ENCODE measurements at places on chromosomes 11 and 22.

- no peak for DNase-seq
Measured at GRCh38 chr11:83528877-83529276, 242.7 kb upstream of the CCDC90B start.

- no peak for DNase-seq
Measured at GRCh38 chr11:97354026-97354425, 964.2 kb downstream of the JRKL start.

GRCh38 chr11:27116684-27117083, 76.1 kb downstream of the BBOX1 start:
- DNase-seq, result no peak

DNA sequence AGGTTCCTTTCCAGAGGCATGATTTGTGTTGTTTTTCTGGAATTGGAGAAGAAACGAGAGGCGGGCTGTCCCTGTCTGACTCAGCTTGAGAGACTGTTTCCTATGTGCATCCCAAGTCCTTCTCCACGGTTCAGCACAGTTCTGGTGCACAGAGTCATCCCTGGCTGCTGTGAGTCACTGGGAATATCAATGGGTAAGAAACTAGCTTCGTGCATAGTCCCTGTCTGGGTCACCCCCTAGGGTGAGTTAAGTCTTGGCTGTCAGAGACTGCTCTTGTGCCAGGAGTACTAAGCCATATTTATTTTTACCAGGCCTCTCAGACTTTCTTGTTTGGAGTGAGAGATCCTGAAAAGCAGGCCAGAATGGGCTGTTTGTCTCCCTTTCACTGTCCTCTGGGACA, 2.4 kb upstream of the LRP4 start:
- DNase-seq, result no peak

DNA sequence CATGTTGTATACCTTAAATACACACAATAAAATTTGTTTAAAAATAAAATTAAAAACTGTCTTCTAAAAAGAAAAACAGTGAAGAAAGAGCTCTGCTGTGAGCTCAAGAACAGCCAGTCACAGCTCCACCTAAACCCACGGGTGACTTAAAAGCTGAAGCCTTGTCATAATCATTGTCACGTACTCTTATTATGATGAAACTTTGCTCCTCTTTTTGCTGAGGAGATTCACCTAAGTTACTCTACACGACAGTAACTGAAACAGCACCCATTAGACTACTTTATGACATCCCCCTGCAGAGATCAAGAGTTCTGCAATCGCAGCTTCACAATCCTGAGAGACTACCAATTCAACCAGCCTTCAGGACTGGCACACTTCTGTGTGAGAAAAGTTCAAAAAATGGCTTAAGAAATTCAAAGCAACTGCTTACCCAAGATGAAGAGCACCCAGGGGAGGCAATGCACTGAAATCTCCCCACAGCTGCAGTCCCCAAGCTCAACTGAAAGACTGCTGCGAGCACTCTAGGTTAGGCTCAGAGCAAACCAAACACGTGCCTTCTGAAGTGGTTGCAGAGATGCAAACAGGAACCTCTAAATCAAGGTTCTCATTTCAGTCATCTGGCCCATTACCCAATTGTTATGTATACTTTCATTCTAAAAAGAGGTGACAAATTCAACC, at the start of gene JAML:
Gene JAML (minus strand): TSS at position 501 of the 678 bp plus-strand sequence. CDS start 10,145 bp downstream, outside the sequence.
- no peak for DNase-seq

DNA sequence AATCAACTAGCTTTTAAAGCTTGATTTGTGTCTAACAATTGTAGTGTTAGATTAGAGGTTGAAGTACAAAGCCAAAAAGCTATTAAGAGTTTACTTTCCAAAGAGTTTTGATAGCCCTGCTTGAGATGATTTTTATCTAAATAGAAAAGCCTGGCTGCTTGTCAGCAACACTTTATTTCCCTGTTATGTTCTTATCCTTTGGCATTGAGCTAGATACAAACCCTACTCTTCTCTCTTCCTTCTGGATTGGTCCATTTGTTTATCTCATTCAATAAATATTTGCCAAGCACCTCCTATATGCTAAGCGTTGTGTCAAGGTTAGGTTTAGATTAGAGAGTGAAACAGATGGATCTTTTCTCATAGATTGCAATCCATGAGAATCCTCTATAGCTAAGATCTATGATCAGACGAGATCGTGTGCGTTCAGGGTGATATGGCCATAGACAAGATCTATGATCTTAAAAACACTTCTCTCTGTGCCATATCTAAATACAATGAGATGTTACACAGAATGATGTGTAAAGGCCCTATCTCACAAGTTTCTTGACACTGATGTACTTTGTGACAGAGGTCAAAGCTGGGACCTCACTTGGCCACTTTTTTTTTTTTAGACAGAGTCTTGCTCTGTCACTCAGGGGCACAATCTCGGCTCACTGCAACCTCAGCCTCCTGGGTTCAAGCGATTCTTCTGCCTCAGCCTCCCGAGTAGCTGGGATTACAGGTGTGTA, 57.8 kb downstream of the CTNND1 start:
- DNase-seq, result no peak

- no peak for DNase-seq
Measured at GRCh38 chr22:43995057-43995685, 28.9 kb upstream of the PARVB start.

- no peak for DNase-seq
Measured at GRCh38 chr22:44878483-44879300, 126.3 kb downstream of the ARHGAP8 start.

- no peak for DNase-seq
Measured at GRCh38 chr11:60854140-60854846, 1.5 kb downstream of the PTGDR2 start.

DNA sequence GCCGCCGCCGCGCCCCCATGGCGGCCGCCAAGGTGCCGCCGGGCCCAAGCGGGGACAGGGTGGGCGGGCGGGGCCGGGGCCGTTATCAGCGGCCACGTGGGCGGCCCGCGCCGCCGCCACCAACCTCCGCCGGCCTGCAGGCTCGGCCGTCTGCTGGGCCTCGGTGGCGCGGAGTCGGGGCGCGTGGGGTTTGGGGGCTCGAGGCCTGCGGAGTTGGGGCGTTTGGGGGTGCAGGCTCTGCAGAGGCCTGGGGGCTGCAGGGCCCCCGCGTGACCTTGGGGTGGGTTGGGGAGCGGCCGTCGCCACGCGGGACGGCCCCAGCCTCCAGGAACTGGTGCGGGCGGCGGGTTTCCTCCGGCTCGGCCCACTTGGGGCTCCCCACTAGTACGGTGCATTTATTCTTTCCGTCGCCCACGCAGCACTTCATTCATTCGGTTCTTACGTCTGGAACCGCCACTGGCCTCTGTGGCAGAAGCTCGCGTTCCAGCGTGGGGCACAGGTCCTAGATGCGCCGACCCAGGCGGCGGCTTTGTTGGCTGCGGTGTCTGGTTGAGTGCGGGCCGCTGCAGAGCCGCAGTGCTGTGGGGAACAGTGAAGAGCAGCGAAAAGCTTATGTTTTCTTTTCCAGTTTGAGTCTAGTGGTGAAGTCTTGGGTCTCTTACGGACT, 740 bp upstream of the TRMT2A start:
- no peak for DNase-seq

DNA sequence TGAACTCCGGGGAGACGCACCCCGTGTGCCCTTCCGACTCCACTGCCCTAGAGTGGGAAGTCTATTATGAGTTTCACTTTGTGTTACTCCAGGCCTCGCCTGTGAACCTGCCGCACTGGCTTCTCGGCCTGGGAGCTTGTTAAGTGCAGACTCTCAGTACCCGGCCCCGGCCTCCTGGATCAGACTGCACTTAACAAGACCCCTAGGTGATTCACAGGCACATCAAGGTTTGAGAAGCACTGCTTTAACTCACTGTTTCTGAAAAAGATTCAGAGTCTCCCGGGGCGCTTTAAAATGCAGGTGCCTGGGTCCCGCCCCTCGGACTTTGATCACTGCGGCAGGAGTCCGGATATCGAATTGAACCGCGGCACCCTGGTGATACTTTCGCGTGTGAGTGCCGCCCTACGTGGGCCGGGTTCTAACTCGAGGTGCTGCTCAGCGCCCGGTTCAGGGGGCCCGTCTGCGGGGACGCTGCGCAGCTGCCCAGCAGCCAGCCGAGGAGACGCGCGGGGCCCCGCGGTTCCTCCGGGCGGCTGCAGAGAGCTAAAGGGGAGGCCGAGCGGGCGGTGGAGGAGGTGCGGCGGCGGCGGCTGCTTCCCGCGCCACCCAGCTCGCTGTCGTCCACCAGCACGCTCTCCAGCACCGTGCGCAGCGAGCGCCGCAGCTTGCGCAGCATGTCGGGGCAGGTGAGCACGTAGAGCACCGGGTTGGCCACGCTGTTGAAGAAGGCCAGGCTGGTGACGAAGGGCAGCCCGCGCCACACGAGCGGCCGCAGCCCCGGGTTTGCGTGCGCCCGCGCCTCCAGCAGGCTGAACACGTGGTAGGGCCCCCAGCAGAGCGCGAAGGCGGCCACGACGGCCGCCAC, 3.4 kb downstream of the PTGDR2 start:
- DNase-seq, result no peak

- peak; percentile 59 for DNase-seq
Measured at GRCh38 chr22:28171115-28171514, 252.1 kb upstream of the PITPNB start.

GRCh38 chr22:18120857-18121256, 10.2 kb downstream of the TUBA8 start:
- no peak for DNase-seq

- DNase-seq, result no peak
Measured at GRCh38 chr22:34135749-34136148, 215.5 kb upstream of the LARGE1 start.

- DNase-seq, result no peak
Measured at GRCh38 chr11:35525501-35526175, at the start of gene PAMR1. Gene PAMR1, minus strand, starts transcription at chr11:35525616. Its CDS starts 31 bp downstream, at chr11:35525585.

GRCh38 chr22:23110190-23110921, 31.4 kb downstream of the RSPH14 start:
- peak; percentile 70 for DNase-seq

GRCh38 chr11:132556316-132556715, 976.0 kb downstream of the OPCML start:
- peak; percentile 70 for DNase-seq

DNA sequence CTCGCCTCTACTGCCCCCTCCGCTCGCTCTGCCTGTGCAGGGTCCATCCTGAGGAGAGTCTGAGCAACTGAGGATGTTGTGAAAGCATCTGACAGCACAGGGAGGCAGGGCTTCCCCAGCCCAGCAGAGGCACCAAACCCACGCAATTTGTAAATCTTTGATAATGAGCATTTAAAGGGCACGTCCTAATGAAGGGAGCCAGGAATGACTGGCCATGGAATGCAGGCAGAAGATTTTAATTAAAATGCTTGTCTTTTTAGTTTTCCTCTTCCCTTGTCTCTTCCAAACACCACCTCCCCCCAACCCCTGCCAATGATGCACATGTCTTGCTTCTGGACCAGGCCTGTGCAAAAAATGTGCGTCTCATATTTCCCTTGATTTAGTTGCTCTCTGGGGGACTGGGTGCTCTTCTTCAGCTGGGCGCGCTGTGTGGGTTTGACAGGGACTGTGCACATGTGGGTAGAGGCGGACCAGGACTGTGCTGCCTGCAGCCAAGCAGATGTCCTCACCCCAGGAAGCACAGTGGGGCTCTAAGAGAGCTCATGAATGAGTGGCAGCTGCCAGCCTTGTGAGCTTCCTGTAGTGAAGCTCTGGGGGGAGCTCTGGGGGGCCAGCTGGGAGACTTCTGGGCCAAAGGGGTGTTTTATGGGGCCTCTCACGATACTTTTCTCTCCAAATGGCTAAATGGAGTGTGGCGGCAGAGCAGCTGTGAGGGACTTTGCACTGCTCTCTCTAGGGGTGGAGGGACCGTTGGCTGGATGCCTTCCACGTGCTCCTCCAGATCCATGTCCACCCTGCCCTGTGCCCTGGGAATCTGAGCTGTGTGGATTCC, 273.5 kb downstream of the ST3GAL4 start:
- DNase-seq, result peak; percentile 73

GRCh38 chr22:40560994-40561515, 75.5 kb downstream of the MRTFA start:
- DNase-seq, result no peak

DNA sequence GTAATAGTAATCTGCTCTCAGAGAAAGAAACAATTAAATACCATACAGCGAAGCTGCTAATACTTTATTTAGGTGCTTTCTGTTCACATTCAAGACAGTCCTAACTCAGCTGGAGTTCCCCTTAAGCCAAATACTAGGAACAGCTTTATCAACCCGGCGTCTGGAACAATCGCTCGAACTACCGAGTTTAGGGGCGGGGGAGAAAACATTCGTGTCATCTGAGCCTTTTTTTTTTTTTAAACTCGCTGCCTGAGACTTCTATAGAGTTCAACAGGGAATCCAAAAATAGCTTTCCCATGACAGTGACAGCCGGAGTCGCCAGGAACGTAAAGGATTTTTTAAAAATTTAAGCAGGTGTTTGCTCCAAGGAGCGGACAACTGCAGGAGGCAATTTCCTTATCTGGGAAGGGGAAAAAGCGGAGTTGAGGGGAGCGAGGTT, 852 bp downstream of the TRAF6 start:
- peak; percentile 57 for DNase-seq

- DNase-seq, result peak; percentile 86
Measured at GRCh38 chr22:17562906-17563870, at the start of gene SLC25A18. Gene SLC25A18, plus strand, starts transcription at chr22:17563498. Its CDS starts 16,447 bp downstream, at chr22:17579945.

- peak; percentile 38 for DNase-seq
Measured at GRCh38 chr11:128555606-128556005, 31.8 kb downstream of the ETS1 start.

GRCh38 chr11:86696004-86696403, 23.6 kb upstream of the ME3 start:
- no peak for DNase-seq

DNA sequence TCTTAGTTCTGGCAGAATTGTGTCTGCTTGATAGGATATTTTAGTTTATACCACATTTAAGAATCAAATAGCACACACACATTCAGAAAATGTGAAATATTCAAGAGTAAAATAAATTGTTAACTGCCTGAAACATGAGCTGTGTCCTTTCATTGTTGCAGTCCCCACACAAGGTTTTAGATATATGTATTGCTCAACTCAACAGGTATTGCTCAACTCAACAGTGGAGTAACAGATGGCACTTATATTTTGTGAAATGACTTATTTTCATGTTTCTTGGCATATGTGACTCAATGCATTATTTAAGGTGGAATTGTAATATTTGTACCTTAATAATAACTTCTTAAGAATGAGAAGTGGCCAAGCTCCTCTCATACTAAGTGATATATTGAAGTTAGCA, 760.3 kb downstream of the CNTN5 start:
- no peak for DNase-seq
